Diencephalon (tissue), 1 donor: ENCODE measurements at places on chromosomes 16 and 17. TPM values are rescaled to one million over a fixed set of nuclear protein-coding genes. Genes with fewer than 3 reads are reported as not detected.

GRIN2A gene
- 9.7 TPM for total RNA-seq

HOXB1 gene
- total RNA-seq, result not detected

HS3ST3A1 gene
- total RNA-seq, result not detected

MED9 gene
- 17.3 TPM for total RNA-seq

SLC39A11 gene
- 6.9 TPM for total RNA-seq

GNAO1 gene
- total RNA-seq, result 155 TPM

SLC13A2 gene
- total RNA-seq, result not detected

TNFRSF13B gene
- not detected for total RNA-seq

SLFN14 gene
- 0.23 TPM for total RNA-seq

IL17C gene
- total RNA-seq, result not detected

DYNLL2 gene
- total RNA-seq, result 66.9 TPM

VMO1 gene
- total RNA-seq, result 0.69 TPM

BCO1 gene
- 0.46 TPM for total RNA-seq
